Peyer's patch (tissue), 4 donors: ENCODE measurements at places on chromosomes 16 and 17.

- DNase-seq: no peak
Measured at GRCh38 chr16:54602666-54603065, 316.1 kb upstream of the IRX3 start.

DNA sequence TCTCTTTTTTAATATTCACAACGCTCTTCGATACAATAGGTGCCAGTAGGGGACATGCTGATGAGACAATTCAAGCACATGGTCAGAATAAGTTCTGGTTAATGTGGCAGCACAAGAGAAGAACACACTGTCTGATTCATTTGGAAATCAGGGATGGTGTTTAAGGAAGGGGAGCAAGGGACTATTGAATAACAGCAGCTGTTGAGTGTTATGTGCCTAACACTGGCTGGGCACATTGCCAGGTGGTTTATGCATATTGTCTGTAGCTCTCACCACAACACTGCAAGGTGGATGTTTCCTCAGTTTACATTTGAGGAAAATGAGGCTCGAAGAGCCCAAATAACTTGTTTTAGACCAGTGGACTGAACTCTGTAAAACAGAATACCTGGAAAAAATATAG lies 44.2 kb downstream of the LYRM9 start:
- DNase-seq: no peak

DNA sequence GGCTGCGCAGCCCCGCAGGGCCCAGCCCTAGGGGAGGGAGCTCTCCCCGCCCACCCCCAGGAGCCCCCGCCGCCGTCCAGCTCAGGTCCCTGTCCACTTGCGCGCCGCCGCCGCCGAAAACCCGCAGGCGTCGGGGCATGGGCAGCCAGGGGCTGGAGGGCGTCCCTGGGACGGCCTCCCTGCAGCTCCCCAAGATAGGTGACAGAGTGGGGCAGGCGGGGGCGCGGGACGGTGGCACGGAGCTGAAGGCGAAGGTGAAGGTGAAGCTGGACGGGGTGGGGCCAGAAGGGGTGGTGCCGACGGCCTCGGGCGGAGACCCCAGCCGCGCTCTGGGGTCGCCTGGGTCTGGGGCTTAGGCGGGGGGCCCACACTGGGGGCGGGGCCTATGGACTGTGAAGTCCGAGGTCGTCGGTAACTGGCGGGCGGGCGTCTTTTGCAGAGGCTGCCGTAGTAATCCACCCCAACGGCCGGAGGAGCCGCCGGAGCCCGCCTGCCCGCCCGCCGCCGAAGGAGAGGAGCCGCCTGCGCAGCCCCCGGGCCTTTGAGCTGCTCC lies 27.2 kb downstream of the SREBF1 start:
- DNase-seq: no peak

GRCh38 chr17:50344731-50345365 lies 1.1 kb upstream of the XYLT2 start:
- peak; percentile 45 for DNase-seq

DNA sequence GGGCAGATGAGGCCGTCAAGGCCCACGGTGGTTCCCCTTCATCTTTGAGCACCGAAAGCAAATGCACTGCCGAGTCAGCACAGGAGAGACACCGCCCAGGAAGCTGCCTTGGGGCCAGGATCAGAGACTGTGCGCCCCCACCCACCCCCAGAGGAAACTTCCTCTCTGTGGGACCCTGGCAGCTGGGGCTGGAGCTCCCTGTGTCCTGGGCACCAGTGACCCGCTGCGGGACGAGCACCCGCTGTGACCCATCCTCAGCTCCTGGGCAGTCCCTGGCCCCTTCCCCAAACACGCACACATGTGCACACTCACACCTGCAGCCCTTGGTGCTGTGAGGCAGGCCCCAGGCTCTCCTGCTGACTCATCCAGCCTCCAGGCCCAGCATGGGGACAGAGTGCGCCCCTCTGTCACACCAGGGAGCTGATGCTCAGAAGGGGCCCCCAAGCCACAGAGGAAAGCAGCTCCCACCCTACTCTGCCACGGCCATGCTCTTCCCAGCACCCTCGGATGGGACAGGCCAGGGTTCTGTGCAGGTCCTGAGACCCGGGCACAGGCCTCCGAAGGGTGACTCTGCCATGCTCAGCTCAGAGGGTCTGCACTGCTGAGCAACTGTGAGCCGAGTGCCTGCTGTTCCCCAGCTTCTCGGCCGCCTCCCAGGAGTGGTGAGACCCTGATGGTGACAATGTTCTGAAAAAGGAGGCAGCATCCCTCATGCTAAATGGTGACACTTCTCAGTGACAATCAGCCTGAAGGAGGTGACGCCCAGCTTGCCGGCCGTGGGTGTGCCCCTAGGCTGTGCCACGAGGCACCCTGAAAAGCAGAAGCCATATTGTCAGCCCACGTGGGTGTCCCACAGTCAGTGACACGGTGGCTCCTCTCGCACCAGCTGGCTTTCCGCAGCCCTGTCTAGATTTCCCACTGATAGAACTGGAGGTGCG lies 3.6 kb downstream of the PIEZO1 start:
- DNase-seq: no peak

- no peak for DNase-seq
Measured at GRCh38 chr17:71147906-71148305, 972.9 kb upstream of the SOX9 start.

GRCh38 chr16:88792668-88793250 lies 7.7 kb upstream of the PIEZO1 start:
- DNase-seq: no peak

- DNase-seq: no peak
Measured at GRCh38 chr16:75382611-75383010, 50.7 kb downstream of the CFDP1 start.

- DNase-seq: no peak
Measured at GRCh38 chr17:50382931-50383330, 9.9 kb downstream of the EME1 start.
